ENCODE measurements at places on chromosomes 13 and 19.

GRCh38 chr13:23656637-23657371 lies 86.6 kb downstream of the TNFRSF19 start:
- no peak for DNase-seq

DNA sequence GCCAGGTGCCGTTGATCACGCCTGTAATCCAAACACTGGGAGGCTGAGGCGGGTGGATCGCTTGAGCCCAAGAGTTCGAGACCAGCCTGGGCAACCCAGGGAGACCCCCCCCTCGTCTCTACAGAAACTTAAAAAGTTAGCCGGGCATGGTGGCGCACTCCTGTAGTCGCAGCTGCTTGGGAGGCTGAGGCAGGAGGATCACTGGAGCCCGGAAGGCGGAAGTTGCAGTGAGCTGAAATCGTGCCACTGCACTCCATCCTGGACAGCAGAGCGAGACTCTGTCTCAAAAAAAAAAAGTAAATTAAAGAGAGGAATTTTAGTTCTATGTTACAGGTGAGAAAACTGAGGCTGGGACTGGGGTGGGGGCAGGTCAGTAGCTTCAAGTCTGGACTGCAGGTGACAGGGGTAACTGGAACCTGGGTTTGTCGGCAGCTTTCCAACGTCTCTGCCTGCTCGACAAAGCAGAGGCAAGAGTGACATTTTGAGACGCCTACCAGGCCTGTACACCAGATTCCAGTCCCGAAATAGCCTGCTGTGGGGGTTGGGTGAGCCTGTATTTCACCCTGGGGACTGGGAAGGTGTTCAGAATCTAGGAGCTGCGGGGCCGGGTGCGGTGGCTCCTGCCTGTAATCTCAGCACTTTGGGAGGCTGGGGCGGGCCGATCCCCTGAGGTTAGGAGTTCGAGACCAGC lies 1.2 kb downstream of the SELENOW start:
- no peak for DNase-seq

- no peak for DNase-seq
These were observed 38.6 kb upstream of the RGCC start for GRCh38 chr13:41418731-41419130.

GRCh38 chr19:53246498-53246897 lies 8.2 kb downstream of the ZNF677 start:
- no peak for DNase-seq

DNA sequence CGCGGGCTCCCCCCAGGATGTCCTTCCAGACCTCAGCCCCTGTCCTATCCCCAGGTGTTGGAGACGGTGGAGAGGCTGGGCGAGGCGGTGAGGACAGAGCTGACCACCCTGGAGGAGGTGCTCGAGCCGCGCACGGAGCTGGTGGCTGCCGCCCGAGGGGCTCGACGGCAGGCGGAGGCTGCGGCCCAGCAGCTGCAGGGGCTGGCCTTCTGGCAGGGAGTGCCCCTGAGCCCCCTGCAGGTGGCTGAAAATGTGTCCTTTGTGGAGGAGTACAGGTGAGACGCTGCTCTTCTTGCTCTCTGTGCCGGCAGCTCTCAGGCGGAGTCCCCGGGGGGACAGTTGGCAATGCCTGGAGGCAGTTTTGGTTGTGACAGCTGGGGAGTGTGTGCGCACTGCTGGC lies 6.9 kb downstream of the TTYH1 start:
- no peak for DNase-seq

DNA sequence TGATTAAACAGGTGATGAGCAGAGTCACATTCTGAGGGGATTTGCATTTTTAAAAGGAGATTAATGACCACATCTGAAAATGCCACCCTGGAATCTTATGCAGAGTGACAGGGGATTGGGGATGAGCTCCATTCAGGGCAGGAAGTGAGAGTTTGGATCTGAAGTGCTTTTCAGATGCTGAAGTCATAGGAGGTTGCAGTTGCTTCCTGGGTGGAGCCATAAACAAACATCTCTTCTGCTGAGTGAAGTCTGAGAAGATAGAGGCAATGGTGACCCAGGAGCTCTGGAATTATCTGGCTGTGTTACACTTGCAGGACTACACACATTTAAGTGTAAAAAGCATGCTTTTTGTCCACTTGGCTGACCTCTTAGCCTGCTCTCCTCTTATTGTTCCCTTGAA lies 51.4 kb upstream of the PSG8 start:
- no peak for DNase-seq

GRCh38 chr13:22176968-22177520 lies 506.2 kb downstream of the FGF9 start:
- DNase-seq, result no peak

DNA sequence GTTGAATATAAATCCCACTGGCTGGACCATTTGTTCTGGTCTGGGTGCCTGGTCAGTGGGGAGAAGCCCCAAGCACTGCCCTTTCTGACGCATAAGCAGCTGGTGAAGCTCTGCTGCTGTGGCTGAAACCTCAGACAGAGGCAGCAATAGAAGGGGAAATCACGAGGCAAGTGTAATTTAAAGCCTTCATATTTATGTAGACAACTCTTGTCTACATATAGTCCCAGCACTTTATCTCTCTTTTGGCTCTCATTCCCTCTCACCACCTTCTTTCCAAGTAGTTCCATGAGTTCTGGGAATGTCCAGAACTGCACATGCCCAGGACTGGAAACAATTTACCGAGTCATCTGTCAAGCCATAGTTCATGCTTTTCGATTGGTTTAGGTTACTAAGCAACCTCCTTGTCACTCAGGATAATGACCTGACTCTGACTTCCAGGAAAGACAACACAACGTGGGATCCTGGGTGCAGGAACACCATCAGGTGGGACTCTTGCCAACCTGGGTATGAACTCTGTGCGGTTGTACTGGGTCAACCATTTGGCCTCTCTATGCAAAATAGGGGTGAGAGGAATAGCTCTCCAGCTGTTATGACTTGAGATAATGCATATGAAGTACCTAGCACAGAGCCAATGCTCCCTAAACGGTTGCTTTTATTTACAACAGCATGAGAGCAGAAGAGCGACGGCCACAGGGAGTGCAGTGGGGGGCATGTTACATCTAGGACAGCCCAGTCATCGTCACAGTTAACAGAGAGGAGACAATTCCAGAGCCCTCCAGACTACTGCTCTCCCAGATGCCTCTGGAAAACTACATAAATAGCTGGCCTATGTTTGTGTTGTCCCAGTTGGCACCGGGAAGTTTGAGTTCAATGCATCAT lies 321.9 kb downstream of the FOXO1 start:
- DNase-seq, result no peak

GRCh38 chr19:5045956-5046338 lies 77.0 kb downstream of the KDM4B start:
- DNase-seq, result no peak

GRCh38 chr13:29648760-29649159 lies 53.3 kb upstream of the SLC7A1 start:
- DNase-seq, result no peak

DNA sequence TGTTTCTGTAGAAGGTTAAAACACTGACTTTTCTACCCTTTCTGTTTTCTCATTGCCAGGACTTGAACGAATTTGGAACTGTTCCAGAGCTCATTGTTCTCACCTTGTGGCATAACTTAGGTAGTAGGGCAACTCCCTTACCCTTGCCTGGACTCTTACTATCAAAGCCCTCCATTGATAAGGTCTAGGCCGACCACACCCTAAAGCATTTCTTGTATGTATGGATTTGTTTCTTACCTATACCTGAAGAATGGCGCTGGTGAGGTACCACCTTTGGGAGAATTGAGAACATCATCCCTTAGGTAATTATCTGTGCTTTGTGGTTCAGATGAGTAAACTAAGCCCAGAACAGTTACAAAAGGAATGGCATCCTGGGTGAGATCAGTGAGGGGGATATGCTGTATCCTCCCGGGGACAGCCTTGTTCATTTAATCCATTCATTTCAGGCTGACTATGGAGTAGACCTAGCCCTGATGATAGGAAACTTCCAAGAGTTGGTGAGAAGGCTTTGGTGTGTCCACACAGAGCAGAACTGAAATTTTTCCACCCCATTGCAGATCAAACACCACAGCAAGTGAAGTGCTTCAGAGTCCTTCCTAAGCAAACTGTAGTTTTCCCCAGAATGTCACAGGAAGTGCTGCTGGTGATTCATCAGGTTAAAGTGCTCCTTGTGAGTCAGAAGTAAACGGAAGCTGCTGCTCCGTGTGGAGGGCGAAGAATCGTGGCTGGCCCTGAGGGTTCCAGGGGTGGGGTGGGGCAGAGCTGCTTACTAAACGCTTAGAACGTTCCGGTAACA lies 113.0 kb downstream of the TEX26 start:
- peak; percentile 82 for DNase-seq

DNA sequence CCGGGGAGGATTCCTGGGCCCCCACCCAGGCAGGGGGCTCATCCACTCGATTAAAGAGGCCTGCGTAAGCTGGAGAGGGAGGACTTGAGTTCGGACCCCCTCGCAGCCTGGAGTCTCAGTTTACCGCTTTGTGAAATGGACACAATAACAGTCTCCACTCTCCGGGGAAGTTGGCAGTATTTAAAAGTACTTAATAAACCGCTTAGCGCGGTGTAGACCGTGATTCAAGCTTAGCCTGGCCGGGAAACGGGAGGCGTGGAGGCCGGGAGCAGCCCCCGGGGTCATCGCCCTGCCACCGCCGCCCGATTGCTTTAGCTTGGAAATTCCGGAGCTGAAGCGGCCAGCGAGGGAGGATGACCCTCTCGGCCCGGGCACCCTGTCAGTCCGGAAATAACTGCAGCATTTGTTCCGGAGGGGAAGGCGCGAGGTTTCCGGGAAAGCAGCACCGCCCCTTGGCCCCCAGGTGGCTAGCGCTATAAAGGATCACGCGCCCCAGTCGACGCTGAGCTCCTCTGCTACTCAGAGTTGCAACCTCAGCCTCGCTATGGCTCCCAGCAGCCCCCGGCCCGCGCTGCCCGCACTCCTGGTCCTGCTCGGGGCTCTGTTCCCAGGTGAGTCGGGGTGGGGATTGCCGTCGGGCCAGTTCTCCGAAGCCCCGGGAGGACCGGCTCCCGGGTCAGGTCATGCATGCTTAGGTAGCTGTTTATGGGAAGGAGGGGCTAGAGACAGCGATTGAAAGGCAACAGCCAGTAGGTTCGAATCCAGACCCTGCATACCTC lies at the start of gene ICAM1:
Gene ICAM1, plus strand, starts transcription at position 505 of the 779 bp plus-strand sequence. Its CDS starts 40 bp downstream, at position 545.
- peak; percentile 83 for DNase-seq

- no peak for DNase-seq
These were observed 93.7 kb upstream of the SGCG start for GRCh38 chr13:23086968-23087623.

GRCh38 chr13:44110091-44110621 lies 230.5 kb downstream of the LACC1 start:
- no peak for DNase-seq

GRCh38 chr13:102680842-102681740 lies 13.8 kb downstream of the METTL21C start:
- DNase-seq, result no peak

DNA sequence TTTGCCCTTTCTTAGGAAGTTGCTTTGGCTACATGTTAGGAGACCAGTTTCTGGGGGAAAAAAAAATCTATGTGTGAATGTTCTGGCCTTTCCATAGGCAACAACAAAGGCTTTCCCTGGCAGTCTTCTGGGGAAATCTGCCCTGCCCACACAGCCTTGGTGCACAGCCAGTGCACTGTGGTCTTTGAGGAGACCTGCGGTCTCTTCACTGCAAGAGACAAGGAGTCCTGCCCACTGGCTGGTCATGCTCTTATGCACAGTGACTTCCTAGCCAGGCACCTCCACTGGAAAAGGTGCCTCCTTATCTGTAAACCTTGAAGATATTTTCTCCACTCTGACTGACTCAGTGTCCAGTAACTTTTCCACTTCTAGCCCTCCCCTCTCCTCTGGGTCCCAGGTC lies 155.1 kb downstream of the SUCLA2 start:
- no peak for DNase-seq

- DNase-seq, result no peak
These were observed 21.8 kb downstream of the EVI5L start for GRCh38 chr19:7851623-7852500.

Data from T-helper 2 cell treated with Interferon-gamma antibody and Interleukin-4, amounts not matched to agents 5 μg/mL and 100 μg/mL, for 36 hours (primary cell).